IPS DF 6.9 (cell line): ENCODE measurements at places on chromosomes 16 and 17.

DNA sequence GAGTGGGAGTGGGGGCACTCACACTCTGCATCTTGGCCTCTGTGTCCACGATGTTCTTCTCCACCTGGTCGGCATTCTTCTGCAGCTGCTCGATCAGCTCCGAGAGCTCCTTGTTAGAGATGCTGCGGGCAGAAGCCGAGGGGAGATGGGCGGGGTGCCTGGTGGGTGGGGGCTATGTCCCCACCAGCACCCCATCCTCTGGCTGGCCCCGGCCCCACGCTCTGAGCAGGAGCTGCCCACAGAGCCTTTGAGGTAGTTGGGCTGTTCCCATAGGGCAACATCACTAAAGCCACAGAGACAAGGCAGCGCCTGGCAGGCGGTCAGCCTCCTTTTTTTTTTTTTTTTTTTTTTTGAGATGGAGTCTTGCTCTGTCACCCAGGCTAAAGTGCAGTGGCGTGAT lies 26.1 kb downstream of the PPL start:
- no peak for DNase-seq

- no peak for DNase-seq
Measured at GRCh38 chr17:51769231-51769630, 389.3 kb downstream of the CA10 start.

DNA sequence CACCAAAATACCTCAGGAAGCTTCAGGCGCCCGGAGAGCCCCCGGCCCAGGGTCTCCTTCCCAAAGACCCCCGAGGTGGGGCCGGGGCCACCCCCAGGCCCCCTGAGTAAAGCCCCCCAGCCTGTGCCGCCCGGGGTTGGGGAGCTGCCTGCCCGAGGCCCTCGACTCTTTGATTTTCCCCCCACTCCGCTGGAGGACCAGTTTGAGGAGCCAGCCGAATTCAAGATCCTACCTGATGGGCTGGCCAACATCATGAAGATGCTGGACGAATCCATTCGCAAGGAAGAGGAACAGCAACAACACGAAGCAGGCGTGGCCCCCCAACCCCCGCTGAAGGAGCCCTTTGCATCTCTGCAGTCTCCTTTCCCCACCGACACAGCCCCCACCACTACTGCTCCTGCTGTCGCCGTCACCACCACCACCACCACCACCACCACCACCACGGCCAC lies 6.7 kb upstream of the TMEM88 start:
- DNase-seq, result no peak

DNA sequence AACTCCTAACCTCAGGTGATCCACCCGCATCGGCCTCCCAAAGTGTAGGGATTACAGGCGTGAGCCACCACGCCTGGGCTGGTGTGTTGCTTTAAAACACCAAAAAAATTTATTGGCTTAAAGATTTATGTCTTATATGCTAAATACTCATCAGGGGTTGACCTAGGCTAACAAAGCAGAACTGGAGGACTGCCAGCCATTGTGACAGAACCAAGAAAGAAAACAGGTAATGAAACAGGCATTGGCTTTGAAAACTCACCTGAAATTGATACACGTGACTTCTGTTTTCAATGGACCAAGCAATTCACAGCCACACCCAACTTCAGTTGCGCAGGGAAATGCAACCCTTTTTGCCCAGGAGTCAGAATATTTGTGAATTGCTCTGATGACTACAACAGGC lies 4.9 kb upstream of the PHAF1 start:
- DNase-seq, result no peak

GRCh38 chr17:27376637-27377547 lies 79.4 kb upstream of the KSR1 start:
- DNase-seq, result no peak

DNA sequence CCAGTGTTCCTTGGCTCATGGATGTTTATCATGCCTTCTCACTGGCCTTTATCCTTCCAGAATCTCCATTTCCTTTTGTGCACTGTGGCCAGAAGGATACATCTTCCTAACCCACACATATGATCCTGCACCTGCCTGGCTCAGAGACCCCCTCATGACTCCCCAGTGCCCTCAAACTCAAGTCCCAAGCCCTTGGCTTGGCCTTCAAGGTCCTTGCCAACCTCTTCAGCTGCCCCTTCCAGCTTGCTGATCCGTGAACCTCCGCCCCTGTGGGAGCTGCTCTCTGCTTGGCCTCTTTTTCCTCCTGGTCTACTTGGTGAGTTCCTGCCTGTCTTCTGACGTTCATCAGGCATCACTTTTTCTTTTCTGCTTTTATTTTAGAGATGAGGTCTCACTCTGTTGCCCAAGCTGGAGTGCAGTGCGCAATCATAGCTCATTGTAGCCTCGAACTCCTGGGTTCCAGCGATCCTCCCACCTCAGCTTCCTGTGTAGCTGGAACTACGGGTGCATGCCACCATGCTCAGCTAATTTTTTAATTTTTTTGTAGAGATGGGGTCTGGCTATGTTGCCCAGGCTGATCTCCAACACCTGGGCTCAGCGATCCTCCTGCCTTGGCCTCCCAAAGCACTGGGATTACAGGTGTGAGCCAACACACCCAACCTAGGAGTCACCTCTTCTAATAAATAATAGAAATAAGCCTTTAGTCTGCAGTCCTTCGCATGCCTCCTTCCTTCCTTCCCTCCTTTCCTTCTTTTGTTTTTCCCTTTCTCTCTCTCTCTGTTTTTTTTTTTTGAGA lies 2.5 kb upstream of the PYCARD start:
- DNase-seq, result no peak

GRCh38 chr17:75876190-75876937 lies 2.0 kb downstream of the TRIM47 start:
- DNase-seq, result no peak

GRCh38 chr16:13042291-13042685 lies 140.9 kb downstream of the SHISA9 start:
- no peak for DNase-seq

- DNase-seq, result no peak
Measured at GRCh38 chr17:77628035-77628434, 330.5 kb upstream of the TNRC6C start.

DNA sequence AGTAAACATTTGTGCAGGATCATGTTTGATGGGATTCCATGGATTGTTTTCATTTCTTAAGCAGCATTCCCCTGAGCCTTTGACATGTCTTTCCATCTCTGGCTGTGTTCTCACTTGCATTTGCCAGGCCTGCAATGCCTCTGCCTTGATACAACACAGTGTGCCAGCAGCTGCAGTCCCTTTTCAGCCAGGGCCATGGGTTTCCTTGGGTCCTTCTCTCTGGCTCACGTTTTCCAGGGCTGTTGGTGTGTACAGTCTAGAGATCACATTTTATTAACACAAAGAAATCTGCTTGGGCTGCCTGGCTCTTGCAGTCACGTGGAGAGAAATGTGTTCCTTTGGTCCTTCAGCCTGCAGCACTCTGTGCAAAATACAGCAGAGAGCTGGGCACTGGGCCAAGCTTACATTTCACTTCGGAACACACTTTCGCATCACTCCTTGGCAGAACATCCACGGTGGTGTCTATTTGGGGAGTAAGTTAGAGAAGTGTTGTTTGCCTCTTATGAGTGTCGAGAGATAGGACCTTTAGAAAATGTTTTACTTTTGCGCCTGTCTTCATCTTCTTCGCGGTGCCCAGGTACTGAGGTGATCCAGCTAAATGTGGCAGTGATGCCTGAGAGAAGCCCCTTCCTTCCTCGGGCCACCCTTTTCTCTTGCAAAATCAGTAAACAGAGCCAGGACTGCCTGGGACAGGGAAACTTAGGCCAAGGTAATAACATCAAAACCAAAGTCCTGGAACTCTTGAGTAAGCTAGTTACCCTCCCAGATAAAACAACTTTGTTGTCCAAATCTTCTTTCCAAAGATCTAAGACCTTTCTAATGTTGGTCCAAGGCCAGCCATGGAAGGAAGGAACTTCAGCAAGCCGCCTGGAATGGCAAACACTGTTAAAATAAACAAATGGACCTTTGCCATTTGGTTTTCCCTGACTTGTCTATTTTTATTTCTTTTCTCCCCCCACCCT lies 20.9 kb downstream of the HLF start:
- no peak for DNase-seq

DNA sequence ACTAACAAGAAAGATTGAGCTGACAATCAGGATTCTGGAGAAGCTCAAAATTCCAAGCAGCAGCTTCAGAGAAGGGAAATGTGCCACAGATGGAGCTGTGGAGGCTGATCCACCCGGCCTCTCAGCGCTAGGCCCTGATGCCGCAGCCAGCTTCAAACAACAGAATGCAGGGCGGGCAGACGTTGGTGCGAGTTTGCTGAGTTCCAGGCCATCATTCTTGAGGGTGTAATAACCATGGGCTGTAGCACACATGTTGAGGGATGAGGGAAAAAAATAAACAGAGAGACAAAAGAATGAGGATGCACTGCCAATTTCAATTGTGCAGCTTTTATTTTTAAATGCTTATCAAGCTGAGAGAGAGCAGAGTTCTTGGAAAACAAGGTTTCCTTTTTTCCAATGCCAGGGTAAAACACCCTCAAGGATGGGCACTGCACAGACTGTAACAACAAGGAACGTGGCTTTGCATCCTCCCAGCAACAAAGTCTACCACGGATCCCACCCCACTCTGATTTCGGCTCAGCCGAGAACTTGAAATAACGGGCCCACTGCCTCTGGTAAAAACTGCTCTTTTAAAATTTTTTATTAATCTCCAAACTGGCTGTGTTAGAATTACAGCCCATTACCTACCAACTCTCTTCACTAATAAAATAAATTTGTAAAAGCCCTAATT lies 90.2 kb downstream of the SMG6 start:
- no peak for DNase-seq

DNA sequence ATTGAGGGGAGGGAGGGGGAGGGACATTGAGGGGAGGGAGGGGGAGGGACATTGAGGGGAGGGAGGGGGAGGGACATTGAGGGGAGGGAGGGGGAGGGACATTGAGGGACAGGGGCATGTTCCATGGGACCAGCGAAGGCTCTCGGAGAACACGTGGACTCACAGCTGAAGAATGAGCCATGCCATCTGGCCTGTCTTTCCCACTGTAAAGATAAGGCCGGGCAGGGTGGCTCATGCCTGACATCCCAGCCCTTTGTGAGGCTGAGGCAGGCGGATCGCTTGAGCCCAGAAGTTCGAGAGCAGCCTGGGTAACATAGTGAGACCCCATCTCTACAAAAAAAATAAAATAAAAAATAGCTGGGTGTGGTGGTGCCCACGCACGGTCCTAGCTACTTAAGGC lies 32.5 kb downstream of the RPH3AL start:
- no peak for DNase-seq

DNA sequence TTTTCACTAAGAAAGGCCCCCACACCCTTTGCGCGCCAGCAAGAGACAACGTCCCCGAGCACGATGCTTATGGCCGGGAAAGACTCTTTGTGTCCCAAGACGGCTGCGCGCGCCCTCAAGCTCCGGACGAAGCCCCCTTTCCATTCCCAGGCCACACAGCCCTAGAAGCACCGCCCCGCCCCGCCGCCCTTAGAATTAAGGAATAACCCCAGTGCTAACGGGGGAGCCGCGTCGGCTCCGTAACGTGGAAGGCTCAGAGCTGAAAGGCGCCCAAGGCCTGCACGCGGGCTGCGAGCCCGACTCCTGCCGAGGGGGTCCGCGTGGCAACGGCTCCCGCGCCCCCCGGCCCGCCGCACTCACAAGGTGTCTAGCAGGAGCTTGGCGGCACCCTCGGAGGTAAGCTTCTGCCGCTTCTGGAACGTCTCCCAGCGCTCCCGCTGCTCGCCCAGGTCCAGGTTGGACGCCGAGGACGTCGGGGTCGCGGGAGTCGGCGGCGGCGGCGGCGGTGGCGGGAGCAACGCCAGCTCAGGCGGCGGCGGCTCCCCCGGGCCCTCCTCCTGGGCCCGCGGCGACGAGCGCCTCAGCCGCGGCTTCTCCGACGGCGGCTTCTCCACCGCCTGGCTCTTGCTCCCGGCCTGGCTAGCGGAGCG lies 477 bp downstream of the CENPV start:
- DNase-seq, result no peak

DNA sequence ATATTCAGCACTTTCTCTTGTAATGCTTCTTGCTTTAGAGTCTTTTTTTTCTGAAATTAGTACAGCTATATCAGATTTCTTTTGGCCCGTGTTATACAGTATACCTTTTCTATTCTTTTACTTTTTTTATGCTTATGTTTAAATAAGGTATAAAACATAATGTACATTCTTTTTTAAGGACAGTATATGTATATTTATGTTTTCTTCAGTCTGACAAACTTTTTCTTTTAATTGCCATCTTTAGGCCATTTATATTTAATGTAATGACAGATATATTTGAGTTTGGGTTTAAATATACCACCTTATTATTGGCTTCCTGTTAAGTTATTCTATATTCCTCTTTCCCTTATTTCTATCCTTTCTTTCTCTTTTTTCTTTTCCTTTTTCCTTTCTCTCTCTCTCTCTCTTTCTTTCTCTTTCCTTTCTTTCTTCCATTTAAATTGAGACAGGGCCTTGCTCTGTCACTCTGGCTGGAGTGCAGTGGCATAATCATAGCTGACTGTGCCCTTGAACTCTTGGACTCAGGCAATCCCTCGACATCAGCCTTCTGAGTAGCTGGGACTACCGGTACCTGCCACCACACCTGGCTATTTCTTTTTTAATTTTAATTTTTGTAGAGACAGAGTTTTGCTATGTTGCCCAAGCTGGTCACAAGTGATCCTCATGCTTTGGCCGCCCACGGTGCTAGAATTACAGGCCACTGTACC lies 61.7 kb downstream of the WWOX start:
- DNase-seq, result no peak

GRCh38 chr17:82534401-82534812 lies 14.9 kb downstream of the FOXK2 start:
- DNase-seq, result no peak

DNA sequence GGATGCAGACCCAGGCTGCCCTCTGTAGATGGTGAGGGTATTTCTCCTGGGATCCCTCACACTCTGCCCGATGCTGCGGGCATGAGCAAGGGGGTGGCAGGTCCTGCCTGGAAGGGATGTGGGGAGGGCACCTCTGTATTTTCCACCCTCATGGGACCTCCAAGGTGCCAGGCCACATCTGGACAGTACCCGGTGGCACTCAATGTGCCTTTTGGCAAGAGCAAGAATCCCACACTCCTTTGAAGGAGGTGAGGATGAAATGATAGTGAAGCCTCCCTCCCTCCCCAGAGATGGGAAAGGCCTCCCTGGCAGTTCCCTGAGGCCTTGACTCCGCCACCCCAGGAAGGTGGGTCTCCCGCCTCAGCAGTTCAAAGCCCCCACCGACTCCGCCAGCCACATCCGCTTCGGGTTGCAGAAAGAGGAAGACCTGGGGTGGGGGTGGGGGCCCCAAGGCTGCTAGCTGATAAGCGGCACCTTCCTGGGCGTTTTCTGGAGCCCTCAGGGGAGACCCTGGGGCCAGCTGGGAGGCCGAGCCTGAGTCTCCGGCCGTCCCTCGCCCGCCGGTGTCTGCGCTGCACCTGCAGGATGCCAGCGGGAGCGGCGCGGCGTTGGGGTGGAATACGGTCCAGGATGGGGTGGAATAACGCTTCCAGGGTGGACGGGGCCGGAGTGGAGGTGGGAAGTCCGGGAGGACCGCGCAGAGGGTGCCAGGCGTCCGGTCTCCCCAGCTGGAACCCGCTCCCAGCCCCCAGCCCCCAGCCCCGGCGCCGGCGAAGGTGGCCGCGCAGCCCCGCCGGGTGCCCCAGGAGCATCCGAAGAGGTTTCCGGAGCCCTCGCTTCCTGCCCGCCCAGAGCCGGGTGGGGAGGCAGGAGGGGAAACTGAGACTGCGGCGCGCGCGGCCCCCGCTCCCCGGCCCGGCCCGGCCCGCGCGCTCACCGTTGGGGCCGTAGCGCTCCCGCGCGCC lies 718 bp downstream of the ATP2A3 start:
- DNase-seq, result no peak

- no peak for DNase-seq
Measured at GRCh38 chr16:81987706-81988105, 23.6 kb downstream of the SDR42E1 start.
